ENCODE measurements at places on chromosomes 3 and 15. TPM values are rescaled to one million over a fixed set of nuclear protein-coding genes. Genes with fewer than 3 reads are reported as not detected.

The SAMD7 gene
- not detected for total RNA-seq

The PLA2G4E gene
- not detected for total RNA-seq

The SKOR1 gene
- total RNA-seq = under 0.01 TPM

The FMN1 gene
- total RNA-seq = under 0.01 TPM

The ZNF770 gene
- 24.9 TPM for total RNA-seq

The CFAP20DC gene
- total RNA-seq = 0.77 TPM

The SLC6A11 gene
- not detected for total RNA-seq

DNA sequence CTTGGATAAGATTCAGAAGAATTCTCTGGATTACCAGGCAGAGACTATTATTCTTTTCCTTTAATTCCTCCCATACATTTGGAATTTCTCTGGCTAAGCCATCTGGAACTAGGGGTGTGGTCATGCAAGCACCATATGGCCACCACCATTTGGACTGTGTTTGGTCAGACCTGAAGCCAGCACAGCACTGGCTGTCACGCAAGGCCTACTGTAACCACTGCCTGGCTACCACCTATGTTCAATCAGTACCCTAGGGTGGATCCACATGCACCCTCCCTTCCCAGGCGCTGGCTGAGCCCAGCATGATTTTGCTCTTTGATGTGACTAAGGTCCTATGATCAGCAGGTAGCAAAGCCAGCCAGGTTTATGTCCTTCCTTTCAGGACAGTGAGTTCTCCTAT lies 287.8 kb upstream of the GOLIM4 start:
- DNase-seq = no peak

DNA sequence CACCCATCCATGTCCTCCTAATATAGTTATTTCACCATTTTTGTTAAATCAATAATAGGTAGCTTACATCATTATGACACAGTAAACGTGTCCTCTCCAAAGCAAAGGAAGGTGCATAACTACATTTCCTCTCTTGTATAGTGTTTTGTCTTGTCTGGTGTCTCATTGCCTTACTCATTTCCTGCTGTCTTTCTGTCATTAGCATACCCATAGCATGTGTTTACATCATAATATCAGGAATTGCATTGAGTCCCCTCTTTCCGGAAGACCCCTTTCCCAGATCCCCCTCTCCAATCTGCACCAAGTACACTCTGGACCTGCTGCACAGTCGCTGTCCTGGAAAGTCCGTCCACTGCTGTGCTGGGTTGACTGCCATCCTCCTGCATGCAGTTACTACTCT lies 47.9 kb downstream of the SOX14 start:
- DNase-seq = no peak

DNA sequence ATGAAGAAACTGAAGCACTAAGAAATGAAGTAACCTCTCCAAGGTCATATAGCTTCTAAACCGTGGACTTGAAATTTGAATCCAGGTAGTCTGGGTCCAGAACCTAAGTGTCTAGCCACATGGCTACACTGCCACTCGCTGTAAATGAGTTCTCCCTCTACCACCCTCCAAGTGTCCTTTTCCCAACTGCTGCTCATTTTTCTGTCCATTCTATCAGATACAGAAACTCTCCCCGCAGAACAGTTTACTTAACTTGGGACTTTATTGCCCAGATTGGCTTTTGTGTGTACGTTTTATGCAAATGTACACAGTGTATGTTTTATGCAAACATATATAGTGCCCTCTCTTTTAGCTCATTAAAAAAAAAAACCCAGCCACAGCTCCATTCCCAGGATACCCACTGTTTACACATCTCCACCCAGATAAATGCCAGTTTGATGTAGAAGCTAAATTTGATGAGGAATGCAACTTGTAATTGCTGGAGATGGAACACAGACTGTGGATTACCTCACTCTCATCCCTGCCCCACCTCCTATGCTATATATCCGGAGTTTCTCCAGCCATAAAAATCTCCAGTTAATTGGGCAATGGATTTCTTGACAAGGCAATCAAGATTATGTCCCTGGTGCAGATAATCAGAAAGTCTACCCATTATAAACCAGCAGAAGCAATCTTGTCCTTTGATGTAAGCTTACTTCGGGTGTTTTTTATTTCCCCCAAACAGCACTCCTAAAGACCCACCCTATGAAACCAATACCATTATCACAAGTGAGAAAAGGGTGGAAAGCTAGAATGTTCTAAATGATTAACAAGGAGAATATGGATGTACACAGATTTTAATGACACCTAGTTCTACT lies 42.0 kb downstream of the THBS1 start:
- no peak for DNase-seq

- no peak for DNase-seq
Observed at GRCh38 chr3:195571361-195571760, 12.4 kb downstream of the APOD start.

GRCh38 chr15:35956056-35956455 lies 410.1 kb upstream of the DPH6 start:
- no peak for DNase-seq

GRCh38 chr3:124826703-124827102 lies 60.5 kb downstream of the ITGB5 start:
- no peak for DNase-seq

DNA sequence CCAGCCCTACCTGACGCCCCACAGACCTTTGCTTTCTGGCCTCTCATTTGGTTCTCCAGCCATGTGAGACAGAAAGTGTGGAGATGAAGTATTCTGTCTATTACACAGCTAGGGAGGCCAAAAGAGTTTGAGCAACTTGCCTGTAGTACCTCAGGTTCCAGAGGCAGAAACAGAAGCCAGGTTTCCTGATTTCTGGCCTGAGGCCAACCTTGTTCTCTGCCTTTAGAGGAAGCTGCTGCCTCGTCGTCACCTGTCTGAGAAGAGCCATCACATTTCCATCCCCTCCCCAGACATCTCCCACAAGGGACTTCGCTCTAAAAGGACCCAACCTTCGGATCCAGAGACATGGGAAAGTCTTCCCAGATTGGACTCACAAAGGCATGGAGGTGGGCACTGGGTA lies 3.8 kb downstream of the IL17RE start:
- DNase-seq = no peak

- DNase-seq = no peak
Observed at GRCh38 chr15:92336419-92336987, 57.2 kb upstream of the ST8SIA2 start.

DNA sequence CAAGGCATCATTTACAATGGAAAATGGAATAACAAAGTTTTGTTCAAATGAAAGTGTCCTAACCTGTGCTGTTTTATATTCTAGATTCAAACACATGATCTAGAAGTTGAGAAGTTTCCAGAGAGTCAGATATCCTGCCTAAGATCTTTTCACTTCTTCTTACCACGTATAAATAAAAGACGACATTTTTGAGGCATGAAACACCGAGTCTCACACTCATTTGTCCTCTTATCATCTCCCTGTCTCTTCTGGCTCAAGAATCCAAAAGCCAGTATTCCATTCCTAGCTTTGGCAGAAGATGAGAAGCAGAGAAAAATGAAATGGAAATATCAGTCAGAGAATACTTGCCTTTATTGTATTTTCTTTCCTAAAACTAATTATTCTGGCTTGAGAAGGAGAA lies 738.6 kb upstream of the NR2F2 start:
- no peak for DNase-seq

DNA sequence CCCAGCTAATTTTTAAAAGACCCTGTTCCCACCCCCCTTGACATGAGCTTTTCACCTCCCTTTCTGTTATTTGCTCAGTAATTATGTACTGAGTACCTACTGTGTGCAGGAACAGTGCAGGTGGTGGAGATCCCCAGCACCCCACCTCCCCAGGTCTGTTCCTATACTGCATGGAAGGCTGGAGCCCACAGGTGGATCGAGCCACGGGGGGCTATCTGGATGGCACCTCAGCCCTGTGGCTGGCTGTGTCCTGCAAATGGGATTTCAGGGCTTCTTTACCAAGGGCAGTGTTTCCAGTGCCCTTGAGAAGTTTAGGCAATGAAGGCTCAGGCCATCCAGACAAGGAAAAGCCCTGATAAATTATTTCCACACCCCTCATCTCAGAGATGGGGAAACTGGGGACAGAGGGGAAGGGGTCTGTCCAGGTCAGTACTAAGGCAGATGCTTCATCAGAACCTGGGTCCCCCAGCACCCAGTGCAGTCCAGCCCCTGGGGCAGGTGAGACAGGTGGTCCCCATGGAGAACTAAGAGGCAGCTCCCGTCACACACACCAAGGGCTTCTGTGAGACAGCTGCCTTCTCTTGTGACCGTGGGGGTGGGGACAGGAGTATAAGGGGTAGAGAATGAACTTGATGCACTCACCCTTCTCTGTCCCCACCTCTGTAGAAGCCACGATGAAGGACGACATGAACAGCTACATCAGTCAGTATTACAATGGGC lies 109.6 kb downstream of the ETFA start:
- no peak for DNase-seq

- no peak for DNase-seq
Observed at GRCh38 chr3:12655701-12656100, 8.2 kb downstream of the RAF1 start.

GRCh38 chr15:92000709-92001108 lies 147.2 kb downstream of the SLCO3A1 start:
- DNase-seq = no peak

DNA sequence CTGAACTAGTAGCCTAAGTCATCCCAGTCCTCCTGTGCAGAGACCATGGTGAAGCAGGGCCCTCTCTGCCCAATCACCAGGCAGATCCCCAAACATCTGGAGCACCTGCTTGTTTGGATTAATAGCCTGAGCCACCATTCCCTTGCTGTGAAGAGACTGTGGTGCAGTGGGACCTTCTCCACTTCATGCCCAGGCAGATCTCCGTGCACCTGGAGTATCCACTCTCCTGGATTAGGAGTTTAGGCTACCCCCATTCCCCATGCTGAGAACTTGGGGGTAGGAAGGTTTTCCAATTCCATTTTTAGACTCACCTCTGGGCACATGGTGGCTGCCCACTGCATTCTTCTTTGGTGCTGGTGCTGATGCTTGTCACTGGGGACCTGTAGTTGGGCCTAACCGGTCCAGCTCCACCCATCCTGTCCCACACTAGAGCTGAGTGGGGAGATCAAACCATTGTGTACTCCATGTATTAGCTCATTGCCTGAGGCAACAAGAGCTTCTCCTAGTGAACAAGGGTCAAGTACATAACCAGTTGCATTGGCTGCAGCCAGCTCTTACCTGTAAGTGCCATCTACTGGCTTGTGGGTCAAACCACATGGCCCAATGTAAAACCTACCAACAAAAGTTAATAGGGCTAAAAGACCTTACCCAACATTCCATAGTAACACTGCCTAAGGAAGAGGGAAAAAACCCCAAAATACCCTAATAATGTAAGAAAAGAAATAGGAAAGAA lies 382.5 kb upstream of the CBLB start:
- no peak for DNase-seq

DNA sequence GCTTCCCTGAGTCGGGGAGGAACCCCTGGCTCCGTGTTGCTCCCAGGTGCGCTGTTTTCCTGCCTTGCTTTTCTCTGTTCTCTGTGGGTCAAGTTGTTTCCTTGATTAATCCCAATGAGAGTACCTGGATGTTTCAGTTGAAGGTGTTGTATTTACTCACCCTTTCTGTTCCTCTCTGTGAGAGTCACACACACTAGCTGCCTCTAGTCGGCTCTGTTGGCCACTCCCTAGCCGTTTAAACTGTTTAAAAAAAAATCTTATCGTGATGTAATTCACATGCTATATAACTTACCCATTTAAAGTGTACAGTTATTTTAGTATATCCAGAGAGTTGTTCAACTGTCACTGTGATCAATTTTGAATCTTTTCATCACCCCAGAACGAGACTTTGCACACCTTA lies 74.0 kb downstream of the AKAP13 start:
- DNase-seq = no peak

GRCh38 chr15:92091155-92091734 lies 237.7 kb downstream of the SLCO3A1 start:
- DNase-seq = peak; percentile 4

DNA sequence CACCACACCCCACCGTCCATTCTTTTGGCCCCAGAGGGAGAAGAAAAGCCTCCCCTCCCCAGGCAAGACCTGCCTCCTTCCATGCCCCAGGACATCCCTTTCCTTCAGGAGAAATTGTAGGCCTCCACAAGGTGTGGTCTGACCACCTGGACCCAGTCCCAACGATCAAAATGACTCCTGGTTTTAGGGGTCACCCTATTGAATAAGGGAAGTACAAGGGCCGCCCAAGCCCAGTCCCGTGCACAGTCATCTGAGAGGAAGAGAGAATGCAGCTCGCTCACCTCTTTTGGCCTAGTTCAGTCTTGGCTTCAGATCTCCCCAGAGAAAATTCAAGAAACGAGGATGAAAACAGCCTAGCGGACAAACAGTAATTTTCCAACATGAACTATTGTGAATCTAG lies 249.1 kb downstream of the UACA start:
- DNase-seq = no peak

Data from dermis microvascular lymphatic vessel endothelial cell (primary cell).